CD4-positive, CD25-positive, alpha-beta regulatory T cell (primary cell): ENCODE measurements at places on chromosomes 3 and 15. TPM values are rescaled to one million over a fixed set of nuclear protein-coding genes. Genes with fewer than 3 reads are reported as not detected.

GRCh38 chr3:56997675-56998074, 62.8 kb upstream of the SPATA12 start:
- DNase-seq: no peak

The CPNE9 gene
- not detected for total RNA-seq

DNA sequence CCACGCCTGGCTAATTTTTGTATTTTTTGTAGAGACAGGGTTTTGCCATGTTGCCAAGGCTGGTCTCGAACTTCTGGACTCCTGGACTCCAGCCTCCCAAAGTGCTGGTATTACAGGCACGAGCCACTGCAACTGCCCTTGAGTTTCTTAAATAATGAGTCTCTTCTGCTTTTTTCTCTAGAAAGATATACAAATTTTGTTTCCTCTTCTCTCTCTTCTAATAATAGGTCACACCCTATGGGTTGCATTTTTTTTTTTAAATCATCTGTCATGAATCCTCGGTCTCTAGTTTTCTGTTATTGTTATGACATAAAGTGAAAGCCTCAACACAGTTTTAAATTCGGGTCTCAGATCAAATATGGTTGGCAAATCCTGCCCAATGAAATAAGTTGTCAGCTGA, 111.2 kb downstream of the IL12A start:
- no peak for DNase-seq

The CAND2 gene
- 0.72 TPM for total RNA-seq
